ENCODE measurements at places on chromosomes 11 and 22.

DNA sequence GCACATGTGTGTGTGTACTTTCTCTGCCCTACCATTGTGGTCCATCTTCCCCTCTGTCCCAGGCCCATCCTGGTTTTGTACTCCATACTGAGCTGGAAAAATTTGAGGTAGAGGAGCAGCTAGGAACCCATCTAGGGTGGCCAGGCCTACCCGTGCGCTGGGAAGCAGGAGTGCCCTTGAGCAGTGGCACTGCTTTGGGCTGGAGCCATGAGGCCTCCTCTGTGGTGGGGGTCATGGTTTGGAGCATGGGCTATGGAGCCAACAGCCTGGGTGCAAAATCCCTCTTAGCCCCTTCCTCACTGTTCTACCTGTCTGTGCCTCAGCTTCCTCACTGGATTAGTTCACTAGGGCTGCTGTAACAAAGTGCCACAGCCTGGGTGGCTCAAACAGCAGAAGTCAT is 21.9 kb upstream of the ALG8 start:
- H3K27ac ChIP-seq: no peak overlapping the region
- DNase-seq: no peak
- H3K4me3 ChIP-seq: no peak overlapping the region
- peaks cover 2% of the 10 kb centered on the region for H3K4me1 ChIP-seq
- no peaks in the 10 kb centered on the region for H3K27me3 ChIP-seq

DNA sequence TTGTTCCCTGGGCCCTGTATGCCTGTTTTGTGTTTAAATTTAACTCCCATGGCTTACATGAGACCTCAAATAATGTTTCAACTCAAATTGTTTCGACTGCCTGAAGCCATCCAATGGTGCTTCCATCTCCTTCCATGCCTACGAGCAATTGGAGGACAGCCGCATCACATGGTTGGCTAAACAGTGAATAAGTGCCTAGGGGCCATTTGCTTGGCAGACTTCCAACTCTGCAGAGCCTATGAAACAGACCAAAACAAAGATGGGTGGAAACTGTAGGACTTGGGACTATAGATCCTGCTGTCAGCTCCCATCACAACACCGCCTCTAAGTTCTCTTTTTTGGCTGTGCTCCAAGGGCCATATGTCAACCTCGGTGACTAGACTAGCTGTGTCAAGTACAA is 84.1 kb downstream of the PARVA start:
- H3K4me3 ChIP-seq: no peak overlapping the region
- no peak overlapping the region for H3K27ac ChIP-seq
- no peaks in the 10 kb centered on the region for H3K4me1 ChIP-seq

DNA sequence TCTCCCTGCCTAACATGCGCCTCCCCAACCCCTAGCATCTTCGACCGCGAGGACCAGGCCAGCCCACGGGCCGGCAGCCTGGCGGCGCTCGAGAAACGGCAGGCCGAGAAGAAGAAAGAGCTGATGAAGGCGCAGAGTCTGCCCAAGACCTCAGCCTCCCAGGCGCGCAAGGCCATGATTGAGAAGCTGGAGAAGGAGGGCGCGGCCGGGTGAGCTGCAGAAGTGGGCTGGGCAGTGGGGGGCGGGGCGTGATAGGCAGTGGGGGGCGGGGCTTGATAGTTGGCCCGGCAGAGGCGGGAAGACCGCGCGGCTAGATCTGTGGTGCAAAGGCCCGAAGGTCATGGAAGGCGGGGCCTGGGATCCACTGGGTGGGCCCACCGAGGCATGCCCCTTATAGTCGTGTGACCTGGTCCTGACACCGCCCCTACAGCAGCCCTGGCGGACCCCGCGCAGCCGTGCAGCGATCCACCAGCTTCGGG is 8.7 kb downstream of the SELENOM start:
- peaks cover 10% of the 10 kb centered on the region for H3K36me3 ChIP-seq
- H3K27ac ChIP-seq: no peak overlapping the region
- no peak for DNase-seq

DNA sequence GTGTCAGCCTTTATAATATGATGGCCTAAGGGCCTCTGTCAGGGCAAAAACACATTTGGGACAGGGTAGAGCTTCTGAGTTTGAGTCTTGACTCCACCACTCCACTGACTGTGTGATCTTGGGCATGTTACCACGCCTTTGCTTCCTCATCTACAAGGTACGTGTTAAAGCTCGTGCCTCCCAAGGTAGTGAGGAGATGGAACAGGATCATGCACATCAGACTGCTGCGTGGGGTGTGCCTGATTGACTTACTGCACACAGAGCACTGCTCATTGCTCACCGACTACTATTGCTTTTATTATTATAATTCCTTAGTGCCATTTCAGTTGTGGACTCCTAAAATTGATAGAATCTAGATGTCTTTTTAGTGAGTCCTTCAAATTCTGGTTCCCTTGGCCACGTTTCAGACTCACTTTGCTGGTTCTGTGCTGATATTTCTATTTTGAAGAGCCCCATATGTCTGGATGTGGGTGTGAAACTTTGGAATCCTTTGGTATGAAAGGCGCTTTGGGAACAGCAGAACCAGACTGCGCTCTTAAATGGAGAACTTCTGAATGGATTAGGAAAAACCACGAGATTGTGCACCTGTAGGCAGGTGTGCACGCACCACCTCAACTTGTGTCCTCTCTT is 44.1 kb upstream of the RAB1B start:
- no peak for DNase-seq
- no peak overlapping the region for H3K4me3 ChIP-seq
- H3K4me1 ChIP-seq: peaks cover 7% of the 10 kb centered on the region
- H3K27me3 ChIP-seq: no peaks in the 10 kb centered on the region
- peaks cover 40% of the 10 kb centered on the region for H3K36me3 ChIP-seq

DNA sequence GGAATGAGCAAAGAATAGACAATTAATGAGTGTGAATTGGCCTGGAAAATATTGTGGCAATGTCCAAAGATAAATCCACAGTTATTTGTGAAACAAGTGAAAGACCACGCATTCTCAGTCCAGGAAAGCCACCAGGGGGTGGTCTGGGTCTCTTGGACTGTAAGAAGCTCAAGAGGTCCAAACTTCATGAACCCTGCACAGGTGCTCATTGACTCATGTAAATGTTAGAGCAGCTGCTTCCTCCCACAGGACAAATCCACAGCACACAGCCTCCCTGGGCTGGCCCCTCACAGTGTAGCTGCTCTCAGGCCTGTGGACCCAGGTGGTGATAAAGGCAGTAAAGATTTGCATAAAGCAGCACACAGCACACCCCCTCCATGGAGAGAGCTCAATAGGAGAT is 114.0 kb downstream of the ZNF280B start:
- no peaks in the 10 kb centered on the region for H3K36me3 ChIP-seq
- H3K4me3 ChIP-seq: no peak overlapping the region
- no peaks in the 10 kb centered on the region for H3K27me3 ChIP-seq
- no peak overlapping the region for H3K27ac ChIP-seq
- DNase-seq: peak; percentile 60

DNA sequence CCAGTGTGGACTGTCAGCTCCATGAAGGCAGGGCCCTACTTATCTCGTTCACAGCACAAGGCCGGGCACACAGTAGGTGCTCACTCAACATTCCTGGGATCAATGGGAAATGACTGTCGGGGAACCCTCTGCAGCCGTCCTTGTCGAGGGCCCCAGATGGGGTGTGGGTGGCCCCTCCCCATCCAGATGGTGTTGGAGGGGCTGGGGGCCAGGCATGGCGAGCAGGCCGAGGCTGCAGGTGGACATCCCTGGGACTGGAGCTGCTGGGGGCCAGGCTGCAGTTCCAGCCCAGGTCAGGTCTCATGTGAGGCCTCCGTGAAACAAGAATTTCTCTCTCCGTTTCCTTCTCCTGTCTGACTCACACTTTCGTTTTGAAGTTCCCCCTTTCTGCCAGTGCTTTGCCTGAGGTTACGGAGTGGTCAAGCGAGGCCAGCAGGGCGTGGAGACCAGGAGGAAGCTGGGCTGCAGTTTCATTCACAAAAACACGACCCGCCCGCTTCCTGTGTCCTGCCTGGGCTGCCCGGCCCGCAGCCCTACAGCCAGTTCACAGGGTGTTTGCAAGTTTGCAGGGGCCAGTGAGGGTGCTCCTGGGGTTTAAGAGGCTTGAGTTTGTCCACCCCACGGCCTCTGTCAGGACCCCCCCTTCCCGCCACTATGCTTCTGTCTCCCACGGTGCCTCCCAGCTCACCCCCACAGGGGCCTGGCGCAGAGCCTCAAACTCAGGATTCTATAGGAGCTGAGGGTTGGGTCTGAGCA is 4.5 kb downstream of the MYEOV start:
- H3K4me3 ChIP-seq: no peak overlapping the region
- H3K36me3 ChIP-seq: no peaks in the 10 kb centered on the region
- DNase-seq: no peak
- no peaks in the 10 kb centered on the region for H3K27me3 ChIP-seq
- H3K27ac ChIP-seq: peak overlapping the region; percentile 36
- H3K4me1 ChIP-seq: peaks cover 34% of the 10 kb centered on the region

DNA sequence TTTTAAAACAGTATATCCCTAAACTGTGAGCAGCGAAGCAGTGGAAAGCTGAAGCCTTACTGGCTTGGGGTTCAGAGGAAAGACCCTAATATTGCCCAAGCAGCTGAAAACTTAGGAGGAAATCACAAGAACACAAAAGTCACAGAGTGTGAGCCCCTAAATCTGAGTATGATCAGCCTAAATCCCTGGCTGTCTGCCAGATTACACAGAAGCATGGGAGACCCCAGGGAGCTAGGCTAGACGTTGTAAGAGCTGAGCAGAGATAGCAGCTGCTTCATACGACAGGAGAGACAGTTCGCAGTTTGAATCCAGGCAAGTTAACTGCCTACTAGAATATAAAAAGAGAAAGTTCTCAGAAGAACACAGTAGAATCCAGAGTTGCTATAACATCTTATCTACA is 81.2 kb downstream of the PACS1 start:
- no peaks in the 10 kb centered on the region for H3K36me3 ChIP-seq
- H3K27ac ChIP-seq: no peak overlapping the region
- no peak for DNase-seq
- no peaks in the 10 kb centered on the region for H3K27me3 ChIP-seq
- no peak overlapping the region for H3K4me3 ChIP-seq
- peaks cover 2% of the 10 kb centered on the region for H3K4me1 ChIP-seq

DNA sequence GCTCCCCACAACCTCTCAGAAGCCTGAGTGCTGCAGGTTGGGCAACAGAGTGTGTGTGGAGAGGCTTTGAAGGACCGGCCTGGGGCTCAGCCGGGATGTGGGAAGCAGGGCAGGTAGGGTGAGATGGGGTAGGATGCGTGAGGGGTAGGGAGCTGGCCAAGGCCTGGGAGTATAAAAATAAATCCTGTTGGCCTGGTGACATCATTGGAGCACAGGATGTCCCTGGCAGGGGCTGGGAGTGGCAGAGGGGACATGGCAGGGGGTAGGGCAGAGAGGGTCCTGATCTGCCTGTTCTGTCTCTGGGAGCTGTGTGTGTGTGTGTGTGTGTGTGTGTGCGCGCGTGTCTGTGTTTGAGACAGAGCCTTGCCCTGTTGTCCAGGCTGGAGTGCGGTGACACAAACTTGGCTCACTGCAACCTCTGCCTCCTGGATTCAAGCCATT is 28.6 kb downstream of the TEF start:
- H3K27ac ChIP-seq: no peak overlapping the region
- peaks cover 18% of the 10 kb centered on the region for H3K4me1 ChIP-seq
- no peak overlapping the region for H3K4me3 ChIP-seq
- H3K27me3 ChIP-seq: no peaks in the 10 kb centered on the region
- no peak for DNase-seq

- DNase-seq: no peak
- H3K36me3 ChIP-seq: no peaks in the 10 kb centered on the region
- H3K4me1 ChIP-seq: peaks cover 50% of the 10 kb centered on the region
- H3K27ac ChIP-seq: peak overlapping the region; percentile 45
Measured at GRCh38 chr22:32737811-32738497, 63.6 kb upstream of the TIMP3 start.

- H3K36me3 ChIP-seq: no peaks in the 10 kb centered on the region
- no peak for DNase-seq
- no peak overlapping the region for H3K27ac ChIP-seq
- H3K4me1 ChIP-seq: no peaks in the 10 kb centered on the region
Measured at GRCh38 chr11:104096900-104097299, 60.5 kb downstream of the DDI1 start.

- H3K4me1 ChIP-seq: peaks cover 37% of the 10 kb centered on the region
- no peak for DNase-seq
- no peaks in the 10 kb centered on the region for H3K36me3 ChIP-seq
- H3K27ac ChIP-seq: no peak overlapping the region
- H3K27me3 ChIP-seq: no peaks in the 10 kb centered on the region
- H3K4me3 ChIP-seq: no peak overlapping the region
Measured at GRCh38 chr22:23236440-23237184, 56.3 kb downstream of the BCR start.

GRCh38 chr11:41534391-41534790 is 74.9 kb upstream of the LRRC4C start:
- H3K4me1 ChIP-seq: no peaks in the 10 kb centered on the region
- H3K4me3 ChIP-seq: no peak overlapping the region
- H3K36me3 ChIP-seq: no peaks in the 10 kb centered on the region
- no peak for DNase-seq
- H3K27me3 ChIP-seq: no peaks in the 10 kb centered on the region

GRCh38 chr11:44731685-44732430 is 5.1 kb downstream of the TSPAN18 start:
- no peak overlapping the region for H3K4me3 ChIP-seq
- DNase-seq: no peak
- peaks cover 4% of the 10 kb centered on the region for H3K4me1 ChIP-seq
- H3K27ac ChIP-seq: no peak overlapping the region
- H3K27me3 ChIP-seq: peaks cover 19% of the 10 kb centered on the region

GRCh38 chr11:125951731-125952130 is 5.9 kb downstream of the VSIG10L2 start:
- no peaks in the 10 kb centered on the region for H3K36me3 ChIP-seq
- H3K27me3 ChIP-seq: no peaks in the 10 kb centered on the region
- no peak for DNase-seq
- no peak overlapping the region for H3K4me3 ChIP-seq
- no peak overlapping the region for H3K27ac ChIP-seq

- H3K27me3 ChIP-seq: no peaks in the 10 kb centered on the region
- H3K4me1 ChIP-seq: peaks cover 20% of the 10 kb centered on the region
- DNase-seq: no peak
- no peaks in the 10 kb centered on the region for H3K36me3 ChIP-seq
Measured at GRCh38 chr22:29197096-29197495, 8.6 kb upstream of the EMID1 start.

DNA sequence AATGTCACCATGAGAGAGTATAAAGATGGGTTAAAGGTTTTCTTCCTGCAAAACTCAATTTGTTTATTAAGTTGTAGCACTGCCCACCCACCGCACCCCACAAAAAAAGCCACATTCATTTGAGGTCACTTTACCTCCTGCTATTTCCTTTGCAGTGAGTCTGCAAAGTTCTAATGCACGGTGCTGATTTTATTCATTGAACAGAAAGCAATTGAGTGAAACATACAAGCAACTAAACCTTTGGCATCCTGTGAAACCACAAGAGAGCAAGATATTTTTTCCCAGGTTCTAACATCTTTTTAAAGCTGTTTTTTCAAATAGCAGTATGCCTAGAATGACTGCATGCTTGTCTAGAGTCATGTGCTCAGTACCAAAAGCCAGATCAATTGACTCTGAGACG is 39.0 kb downstream of the RRAS2 start:
- peak; percentile 18 for DNase-seq
- no peak overlapping the region for H3K27ac ChIP-seq
- H3K4me1 ChIP-seq: peaks cover 2% of the 10 kb centered on the region

- no peak overlapping the region for H3K4me3 ChIP-seq
- H3K27ac ChIP-seq: no peak overlapping the region
Measured at GRCh38 chr11:106540001-106540400, 462.5 kb downstream of the AASDHPPT start.

- H3K4me3 ChIP-seq: no peak overlapping the region
- no peaks in the 10 kb centered on the region for H3K27me3 ChIP-seq
- no peak overlapping the region for H3K27ac ChIP-seq
Measured at GRCh38 chr22:46367707-46368191, 32.2 kb downstream of the TRMU start.

All from thymus (tissue), 14 donors.